Frontal cortex (tissue), 4 donors: ENCODE measurements at places on chromosomes 7 and 10. TPM values are rescaled to one million over a fixed set of nuclear protein-coding genes. Genes with fewer than 3 reads are reported as not detected.

The PLXDC2 gene
- 10.6 TPM for total RNA-seq

- peak; percentile 4 for DNase-seq
These were observed 1.1 kb downstream of the MEPCE start for GRCh38 chr7:100430493-100431285.

The SFXN4 gene
- total RNA-seq: 21.6 TPM

- DNase-seq: no peak
These were observed 52.4 kb downstream of the PARP12 start for GRCh38 chr7:140010194-140010895.

The GDF10 gene
- 6.5 TPM for total RNA-seq
